Iris pigment epithelial cell (primary cell): ENCODE measurements at places on chromosomes 7 and 10.

GRCh38 chr7:56287429-56288138, 171.4 kb upstream of the NUPR2 start:
- peak; percentile 12 for DNase-seq

- no peak for DNase-seq
Measured at GRCh38 chr7:36312064-36312914, 77.4 kb upstream of the ANLN start.

GRCh38 chr10:21057989-21058388, 160.9 kb upstream of the NEBL start:
- DNase-seq = peak; percentile 37

DNA sequence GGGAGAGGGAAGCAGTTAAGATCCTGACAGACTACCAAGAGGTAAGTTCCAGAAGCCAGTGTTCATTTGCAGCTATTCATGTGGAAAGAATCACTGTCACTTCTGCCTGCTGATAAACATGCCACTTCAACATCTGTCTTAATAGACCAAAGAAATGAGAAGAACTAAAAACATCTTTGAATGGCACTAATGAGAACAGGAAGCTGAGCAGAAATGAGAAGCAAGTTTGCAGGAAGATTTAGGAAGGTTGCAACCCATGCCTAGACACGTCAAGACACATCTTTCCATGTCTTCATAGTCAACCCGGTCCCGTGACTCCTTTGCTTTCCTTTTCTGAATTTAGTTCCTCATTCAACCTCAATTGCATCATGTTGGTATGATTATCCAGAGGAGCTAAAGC, 180.0 kb downstream of the PDE1C start:
- no peak for DNase-seq

- DNase-seq = no peak
Measured at GRCh38 chr7:140989068-140989467, 25.7 kb downstream of the MRPS33 start.

GRCh38 chr10:30093303-30093950, 34.0 kb upstream of the JCAD start:
- no peak for DNase-seq

GRCh38 chr10:24825551-24825950, 101.9 kb upstream of the ARHGAP21 start:
- peak; percentile 68 for DNase-seq

DNA sequence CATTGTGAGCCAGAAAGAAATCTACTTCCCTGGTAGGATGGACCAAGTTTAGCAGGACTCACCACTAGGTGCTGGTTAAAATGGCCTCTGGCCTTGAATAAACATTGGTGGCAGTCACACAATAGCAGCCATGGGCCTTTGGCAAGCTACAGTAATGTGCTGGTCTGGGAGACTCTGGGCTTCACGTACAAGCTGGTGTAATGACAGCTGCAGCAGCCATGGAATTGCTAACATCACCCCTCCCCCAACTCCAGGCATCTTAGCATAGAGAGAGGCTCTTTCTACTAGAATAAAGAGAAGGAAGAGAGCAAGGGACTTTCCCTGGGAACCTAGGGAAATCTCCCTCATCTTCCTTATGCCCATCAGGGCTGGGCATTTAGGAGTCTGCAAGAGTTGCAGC, 205.1 kb upstream of the SEMA3A start:
- no peak for DNase-seq

GRCh38 chr7:155191901-155192478, 105.7 kb upstream of the INSIG1 start:
- DNase-seq = no peak

GRCh38 chr7:100185726-100186125, 8.0 kb downstream of the STAG3 start:
- DNase-seq = no peak

- DNase-seq = no peak
Measured at GRCh38 chr7:26372249-26372648, 80.6 kb downstream of the SNX10 start.

- DNase-seq = no peak
Measured at GRCh38 chr10:115390607-115391006, 297.4 kb downstream of the ATRNL1 start.

DNA sequence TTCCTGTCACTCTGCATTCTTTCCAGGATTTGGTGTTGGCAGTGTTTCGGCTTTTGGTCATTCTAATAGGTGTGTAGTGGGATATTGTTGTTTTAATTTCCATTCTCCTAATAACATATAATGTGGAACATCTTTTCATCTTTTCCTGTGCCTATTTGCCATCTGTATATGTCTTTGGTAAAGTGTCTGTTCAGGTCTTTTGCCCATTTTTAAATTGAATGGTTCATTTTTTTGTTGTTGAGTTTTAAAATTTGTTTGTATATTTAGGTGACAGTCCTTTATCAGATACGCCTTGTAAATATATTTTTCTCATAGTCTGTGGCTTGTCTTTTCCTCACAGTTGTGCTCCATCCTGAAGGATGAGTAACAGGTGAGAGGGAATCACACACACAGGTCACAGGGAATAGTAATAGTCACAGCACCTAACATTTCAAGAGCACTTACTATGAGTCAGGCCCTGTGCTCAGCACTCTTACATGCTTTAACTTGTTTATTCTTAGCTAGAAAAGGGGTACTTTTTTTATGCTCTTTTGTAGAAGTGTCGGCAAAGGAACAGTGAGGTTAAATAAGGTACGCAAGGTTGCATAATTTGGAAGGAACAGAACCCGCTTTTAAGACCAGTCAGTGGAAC, 117.1 kb upstream of the GATA3 start:
- DNase-seq = no peak

- DNase-seq = no peak
Measured at GRCh38 chr10:132418527-132419416, 21.8 kb downstream of the PWWP2B start.

GRCh38 chr10:15744217-15744865, 24.6 kb upstream of the ITGA8 start:
- DNase-seq = peak; percentile 59

GRCh38 chr10:68800211-68800610, 27.1 kb upstream of the STOX1 start:
- DNase-seq = no peak

- DNase-seq = peak; percentile 78
Measured at GRCh38 chr7:139588632-139589031, 65.1 kb downstream of the CLEC2L start.

DNA sequence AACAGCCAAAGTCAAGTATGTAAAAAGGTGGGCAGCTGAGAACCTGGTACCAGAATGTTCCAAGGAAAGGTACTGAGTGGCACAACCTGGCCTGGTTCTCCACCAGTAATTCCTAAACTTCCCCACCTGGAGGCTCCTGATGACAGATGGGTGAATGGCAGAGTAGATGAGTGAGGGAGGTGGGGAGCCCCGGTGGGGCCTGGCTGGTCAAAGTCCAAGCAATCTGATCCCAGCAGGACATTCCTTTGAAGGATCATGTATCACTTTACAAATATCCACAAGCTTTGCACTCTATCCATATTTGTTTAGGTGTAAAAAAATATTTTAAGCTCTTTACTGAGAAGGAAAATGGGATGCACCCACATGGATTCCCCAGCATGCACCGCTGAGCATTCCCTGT, 250.2 kb downstream of the DPP6 start:
- DNase-seq = no peak

DNA sequence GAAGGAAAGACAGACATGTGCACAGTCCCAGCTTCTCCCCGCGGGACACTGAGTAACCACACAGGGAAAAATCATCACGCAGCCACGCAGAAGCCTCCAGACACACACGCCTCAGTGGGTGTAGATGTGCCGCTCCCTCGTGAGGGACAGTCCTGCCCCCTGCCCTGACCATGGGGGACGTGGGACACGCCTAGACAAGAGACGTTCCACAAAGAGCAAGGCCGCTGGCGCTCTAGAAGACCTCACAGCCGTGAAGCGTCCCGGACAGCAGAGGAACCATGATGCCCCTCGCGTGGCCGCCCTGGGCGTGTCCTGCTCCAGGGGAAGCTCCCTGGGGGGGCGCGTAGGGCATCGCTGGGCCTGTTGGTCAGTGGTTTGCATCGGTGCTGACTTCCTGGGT, 210.8 kb downstream of the DNAJB6 start:
- no peak for DNase-seq

GRCh38 chr10:23994459-23995046, 214.4 kb upstream of the KIAA1217 start:
- DNase-seq = peak; percentile 60

DNA sequence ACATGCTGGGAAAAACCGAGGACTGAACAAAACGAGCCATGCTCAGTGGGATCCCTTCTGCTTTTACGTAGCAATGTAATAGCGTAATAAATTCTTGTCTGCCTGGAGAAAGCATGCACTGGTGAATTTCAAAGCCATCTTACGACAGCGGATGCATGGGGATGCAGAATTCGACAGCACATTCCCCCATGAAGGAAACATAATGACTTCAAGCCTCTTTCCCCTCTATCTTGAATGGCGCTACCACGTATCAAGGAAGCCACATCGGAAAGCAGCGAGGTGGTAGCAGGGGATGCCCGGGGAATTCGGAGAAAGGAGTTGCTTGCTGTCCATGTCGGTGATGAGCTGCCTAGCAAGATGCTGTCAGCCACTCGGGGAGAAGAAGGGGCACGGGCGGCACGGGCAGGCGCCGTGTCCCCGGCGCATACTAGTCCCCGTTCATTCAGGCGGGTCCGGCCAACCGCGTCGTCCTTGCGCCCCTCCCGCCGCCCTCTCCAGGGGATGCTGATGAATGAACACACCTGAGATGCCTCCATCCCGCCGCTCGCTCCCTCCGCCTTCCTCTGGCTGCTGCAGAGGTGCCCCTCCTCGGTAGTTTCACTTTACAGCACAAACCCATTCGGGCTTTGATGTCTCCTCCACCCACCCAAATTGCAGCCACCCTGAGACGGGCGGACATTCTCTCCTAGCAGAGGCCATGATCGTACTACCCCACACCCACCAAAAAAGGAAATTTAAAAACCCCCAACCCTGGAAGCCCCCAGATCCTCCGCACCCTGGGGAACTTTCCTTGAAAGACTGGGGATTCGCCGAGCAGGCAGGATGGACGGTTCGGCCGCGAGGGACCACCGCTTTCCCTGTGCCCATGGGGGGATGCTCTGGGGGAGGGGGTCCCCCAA, 644 bp downstream of the SORBS1 start:
- DNase-seq = peak; percentile 32

DNA sequence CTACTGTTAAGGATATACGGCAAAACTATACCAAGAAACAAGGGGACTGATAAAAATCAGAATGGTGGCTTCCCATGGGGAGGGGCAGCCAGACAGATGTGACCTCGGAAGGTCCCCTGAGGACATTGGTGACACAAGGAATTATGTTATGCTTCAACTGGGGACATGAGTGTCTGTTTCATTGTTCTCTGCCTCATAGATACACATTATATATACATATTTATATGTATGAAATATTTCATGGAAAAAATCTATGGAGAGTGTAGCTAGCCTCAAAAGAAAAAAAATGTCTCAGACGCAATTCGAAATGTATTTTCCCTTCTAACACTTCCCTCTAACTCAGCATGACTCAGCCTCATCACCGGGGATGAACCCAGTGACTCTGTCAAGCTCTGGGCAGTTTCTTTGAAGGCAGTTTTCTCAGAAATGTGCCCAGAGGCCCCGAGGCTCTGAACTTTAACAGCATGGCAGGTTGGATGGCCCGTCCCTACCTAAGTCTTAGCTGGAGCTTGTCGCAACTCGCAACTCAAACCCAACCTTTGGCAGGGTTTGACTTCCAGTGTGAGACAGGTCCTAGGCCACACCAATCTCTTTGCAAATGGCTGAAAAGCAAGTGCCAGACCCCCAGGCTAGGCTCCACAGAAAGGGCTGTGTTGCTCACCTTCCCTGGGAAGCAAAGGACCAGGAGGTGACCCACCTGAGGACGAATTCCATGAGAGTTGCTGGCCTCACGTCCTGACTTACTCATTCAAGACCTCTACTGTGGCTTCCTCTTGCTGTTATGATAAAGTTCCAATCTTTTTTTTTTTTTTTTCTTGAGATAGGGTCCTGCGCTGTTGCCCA, 86.9 kb downstream of the CARD11 start:
- DNase-seq = peak; percentile 75

DNA sequence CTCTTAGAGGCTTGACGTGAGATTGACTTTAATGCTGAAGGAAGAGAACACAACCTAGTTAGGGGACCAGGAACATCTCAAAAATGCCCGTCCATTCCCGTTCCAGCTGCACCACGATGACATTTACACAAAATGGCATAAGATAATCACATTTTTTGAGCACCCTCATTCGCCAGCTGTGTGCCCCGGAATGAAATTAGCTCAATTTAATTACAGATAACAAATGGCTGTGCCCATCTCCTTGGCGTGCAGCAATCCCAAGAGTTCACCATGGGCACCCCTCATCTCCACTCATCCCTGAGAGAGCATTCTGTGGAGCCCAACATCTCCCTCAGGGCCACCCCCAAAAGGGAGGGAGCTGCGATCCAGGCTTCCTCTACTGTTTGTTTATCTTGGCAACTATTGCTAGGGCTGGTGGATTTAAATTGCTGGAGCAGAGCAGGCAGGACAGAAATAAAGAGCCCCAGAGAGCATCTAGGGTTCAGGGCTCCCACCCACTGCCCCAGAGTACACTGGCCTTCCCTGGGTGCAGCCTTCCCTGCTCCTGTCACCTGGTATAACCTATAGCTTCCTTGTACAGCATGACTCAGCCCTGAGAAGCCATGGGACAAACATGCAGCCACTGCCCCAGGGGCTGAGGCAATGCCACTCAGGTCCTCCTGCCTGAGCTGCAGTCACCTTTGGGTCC, 263.5 kb downstream of the ZEB1 start:
- DNase-seq = peak; percentile 39
